ENCODE measurements at places on chromosomes 12 and 14.

GRCh38 chr14:104390941-104391901 is 188.3 kb upstream of the C14orf180 start:
- DNase-seq = no peak

DNA sequence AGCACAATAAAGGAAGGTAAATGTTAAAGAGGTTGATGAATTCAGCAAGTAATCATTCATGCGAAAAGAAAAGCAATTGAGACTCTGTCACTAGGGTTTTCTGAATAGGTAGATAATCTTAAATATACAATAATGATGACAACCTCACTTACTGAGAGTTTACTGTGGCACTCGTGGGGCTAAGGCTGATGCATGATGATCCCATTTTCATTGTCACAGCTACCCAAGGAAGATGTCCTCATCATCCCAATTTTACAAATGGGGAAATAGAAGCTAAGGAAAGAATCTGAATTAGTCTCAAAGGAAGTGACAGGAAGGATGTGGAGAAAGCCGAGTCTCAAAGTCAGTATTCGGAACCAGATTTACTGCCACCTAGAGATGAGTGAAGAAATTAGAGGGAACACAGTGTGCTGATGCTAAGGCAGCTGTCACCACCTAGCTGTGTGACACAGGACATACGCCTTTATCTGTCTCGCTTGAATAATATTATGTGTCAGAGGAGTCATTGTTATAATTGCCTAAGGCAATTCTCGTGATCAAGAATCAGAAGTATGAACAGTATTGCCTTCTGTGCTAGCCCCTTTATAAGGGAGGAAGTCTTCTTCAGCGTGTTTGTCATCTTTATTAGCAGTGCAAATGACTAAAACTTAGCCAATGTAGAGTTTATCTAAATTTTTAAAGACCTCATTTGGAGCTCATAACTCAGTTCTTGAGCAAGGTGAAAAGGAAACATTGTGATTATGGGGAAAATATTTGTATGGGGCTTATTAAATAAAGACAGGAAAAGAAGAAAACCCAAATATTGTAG is 63.2 kb downstream of the ERGIC2 start:
- peak; percentile 70 for DNase-seq

GRCh38 chr12:115166698-115167315 is 482.8 kb upstream of the TBX3 start:
- no peak for DNase-seq

DNA sequence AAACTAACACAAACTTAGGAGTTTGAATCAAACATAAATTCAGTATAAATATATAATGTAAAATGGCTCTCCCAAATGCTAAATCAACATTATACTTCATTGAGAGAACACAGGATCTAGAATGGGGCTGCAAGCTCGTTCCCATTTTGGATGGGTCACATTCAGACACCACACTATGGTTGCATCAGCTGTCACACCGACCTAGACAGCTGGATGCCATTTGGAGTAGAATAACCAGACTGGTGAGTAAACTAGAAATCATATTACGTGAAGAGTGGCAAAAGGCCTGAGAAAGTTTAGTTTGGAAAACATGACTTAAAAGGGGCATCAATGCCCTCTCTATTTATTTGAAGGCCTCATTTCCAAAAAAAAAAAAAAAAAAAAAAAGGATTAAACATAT is 430.4 kb downstream of the NPAS3 start:
- no peak for DNase-seq

- peak; percentile 18 for DNase-seq
Measured at GRCh38 chr12:175250-175649, 38.7 kb downstream of the SLC6A12 start.

Data from erythroblast (primary cell).